ENCODE measurements at places on chromosomes 3 and 15. TPM values are rescaled to one million over a fixed set of nuclear protein-coding genes. Genes with fewer than 3 reads are reported as not detected.

DNA sequence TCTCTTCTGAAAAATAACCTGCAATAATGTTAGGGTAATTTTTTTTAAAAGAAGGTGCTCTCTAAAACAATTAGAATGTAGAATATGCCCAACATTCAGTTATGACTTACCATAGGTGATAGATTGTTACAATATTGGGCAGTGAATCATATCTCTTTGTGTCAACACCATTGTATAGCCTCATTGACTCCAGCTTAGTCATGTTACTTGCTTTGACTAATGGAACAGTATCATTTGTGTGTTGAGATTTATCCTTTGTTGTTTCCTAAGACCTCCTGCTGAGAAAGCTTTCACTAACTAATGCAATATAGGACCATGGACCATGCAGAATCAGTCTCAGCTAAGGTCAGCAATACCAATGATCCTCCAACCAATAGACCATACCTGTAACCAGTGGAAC lies 1106.4 kb downstream of the SI start:
- DNase-seq = no peak

DNA sequence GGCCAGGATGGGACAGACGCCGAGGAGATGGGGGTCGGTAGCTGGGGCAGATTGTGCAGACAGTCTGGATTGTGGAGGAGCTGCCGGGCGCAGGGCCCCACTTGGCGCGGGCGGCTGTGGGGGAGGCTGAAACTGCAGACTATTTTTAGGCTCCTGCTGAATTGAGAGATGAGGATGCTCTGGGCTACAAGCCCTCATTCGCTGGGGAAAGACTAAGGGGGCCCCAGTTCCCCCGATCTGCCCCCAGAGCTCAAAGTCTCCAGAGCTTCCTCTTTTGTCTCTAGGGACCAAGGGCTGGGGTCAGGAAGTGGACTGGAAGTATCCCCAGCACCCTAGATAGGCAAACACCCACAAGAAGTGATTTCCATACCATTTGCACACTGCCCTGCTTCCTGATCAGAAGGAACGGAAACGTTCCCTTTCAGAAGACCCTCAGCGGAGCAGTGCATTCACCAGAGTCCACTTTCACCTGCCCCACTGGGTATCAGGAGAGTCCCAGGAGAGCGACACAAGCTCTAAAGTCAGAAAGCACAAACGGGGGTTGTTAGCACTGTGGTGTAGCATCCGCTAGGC lies 29.7 kb downstream of the SEMA7A start:
- no peak for DNase-seq

DNA sequence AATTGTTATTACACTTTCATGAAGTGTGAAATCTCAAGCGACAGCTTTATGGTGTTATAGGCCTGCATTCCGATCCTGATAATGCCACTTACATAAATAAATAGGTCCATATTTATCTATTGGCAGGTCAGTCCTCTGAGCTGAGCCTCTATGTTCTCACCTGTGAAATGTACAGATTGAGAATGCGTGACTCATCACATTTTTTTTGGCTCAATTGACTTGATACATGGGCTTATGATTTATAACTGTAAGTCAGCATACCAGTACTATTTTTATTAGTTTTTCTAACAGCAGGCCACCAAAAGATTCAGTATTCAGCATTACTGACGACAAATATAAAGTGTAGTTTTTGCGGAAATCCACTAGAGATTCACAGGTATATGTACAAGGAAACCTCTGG lies 344.4 kb downstream of the ROBO1 start:
- no peak for DNase-seq

DNA sequence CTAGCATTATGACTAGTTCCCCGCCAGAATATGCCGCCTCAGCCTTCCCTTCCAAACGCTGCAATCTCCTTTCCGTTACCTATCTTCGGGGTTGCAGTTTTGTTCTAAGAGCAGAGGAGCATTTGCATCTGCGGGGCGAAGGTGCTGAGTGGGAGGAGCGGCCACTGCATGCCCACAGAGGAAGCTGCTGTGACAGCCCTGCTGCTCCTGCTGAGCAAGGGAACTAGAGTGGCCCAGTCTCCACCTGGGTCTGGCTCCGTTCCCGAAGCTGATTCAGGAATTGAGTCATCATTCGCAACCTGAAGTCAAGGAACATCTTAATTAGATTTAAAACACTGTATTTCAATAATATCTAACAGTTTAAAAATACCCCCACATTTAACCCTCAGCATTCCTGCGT lies 98.2 kb upstream of the TJP1 start:
- DNase-seq = no peak

- DNase-seq = peak; percentile 53
Observed at GRCh38 chr3:4290272-4290893, 12.8 kb upstream of the SETMAR start.

DNA sequence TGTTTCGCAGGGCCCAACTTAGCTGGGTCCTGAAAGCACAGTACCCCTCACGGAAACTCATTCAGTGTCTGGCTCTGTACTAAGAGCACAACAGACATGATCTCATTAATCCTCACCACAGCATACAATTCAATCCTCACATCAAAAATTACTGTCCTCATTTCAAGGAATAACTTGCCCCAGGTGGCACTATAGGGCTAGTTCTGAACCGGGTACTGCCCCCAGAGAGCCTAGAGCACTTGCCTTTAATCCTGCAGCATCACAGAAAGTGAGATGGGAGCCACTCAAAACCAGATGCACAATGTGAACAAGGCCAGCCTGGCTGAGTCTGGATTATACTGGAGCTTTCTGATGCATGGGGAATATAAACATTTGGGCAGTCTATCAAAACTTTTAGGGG lies 122.6 kb downstream of the OSBPL10 start:
- DNase-seq = peak; percentile 18

- DNase-seq = peak; percentile 37
Observed at GRCh38 chr3:159077860-159078259, 276.0 kb downstream of the MFSD1 start.

GRCh38 chr15:74337607-74338211 lies 29.7 kb downstream of the CYP11A1 start:
- DNase-seq = no peak

DNA sequence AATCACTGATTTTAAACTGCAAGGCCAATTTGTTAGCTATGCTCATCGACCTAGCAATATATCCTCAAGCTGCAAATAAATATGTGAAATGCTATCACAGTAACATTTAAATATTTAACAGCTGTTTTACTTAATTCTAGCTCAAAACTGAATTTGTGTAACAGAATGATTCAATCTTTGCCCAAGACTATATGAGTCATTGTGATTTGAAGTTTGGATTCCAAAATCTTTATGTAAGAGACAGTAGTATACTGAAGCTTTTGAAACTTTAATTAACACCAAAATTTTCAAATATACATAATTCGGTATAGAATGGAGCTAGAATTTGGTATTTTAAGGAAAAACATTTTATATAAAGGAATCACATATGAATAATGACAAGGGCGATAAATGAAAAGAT lies 603.0 kb upstream of the ROBO2 start:
- DNase-seq = no peak

DNA sequence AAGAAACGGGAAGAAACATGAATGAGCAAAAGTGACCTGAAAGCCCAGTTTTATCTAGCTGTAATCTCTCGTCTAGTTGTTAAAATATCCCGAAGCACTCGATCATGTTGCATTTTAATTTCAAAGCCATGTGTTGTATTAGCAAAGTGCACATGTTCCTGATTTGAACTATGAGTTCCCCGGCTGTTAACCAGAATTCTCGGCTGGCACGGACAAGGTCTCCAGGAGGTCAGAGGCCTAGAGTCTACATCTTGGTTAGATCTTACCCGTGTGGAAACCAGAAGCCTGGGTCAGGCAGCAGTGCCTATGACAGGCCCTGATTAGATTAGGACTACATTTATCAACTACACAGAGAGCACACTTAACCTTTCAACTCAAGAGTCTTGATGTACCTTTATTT lies 195.8 kb downstream of the CDIN1 start:
- DNase-seq = no peak

DNA sequence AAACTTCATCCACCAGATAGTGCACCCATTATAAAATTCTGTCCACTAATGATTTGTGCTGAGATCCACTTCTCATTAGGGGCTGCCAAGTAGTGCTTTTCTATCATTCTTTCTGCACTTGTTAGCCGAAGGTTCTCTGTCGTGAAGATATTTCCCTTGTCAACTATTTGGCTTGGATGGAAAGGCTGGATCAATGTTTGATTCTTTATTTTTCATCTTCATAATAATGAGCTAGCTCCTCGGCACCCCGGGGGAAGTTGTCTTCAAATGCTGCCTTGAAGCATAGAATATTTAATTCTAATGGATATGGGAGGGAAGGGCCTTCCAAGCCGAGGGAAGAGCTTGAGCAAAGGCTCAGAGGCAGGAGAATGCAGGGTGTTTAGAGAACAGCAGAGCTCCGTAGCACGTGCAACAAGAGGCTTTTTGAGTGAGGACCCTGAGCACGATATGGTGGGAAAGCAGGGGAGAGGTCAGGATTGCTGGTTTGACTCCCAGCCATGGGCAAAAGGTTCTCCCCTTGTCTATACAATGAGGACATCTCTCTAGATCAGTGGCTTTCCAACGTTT lies 16.3 kb upstream of the MUC20 start:
- no peak for DNase-seq

DNA sequence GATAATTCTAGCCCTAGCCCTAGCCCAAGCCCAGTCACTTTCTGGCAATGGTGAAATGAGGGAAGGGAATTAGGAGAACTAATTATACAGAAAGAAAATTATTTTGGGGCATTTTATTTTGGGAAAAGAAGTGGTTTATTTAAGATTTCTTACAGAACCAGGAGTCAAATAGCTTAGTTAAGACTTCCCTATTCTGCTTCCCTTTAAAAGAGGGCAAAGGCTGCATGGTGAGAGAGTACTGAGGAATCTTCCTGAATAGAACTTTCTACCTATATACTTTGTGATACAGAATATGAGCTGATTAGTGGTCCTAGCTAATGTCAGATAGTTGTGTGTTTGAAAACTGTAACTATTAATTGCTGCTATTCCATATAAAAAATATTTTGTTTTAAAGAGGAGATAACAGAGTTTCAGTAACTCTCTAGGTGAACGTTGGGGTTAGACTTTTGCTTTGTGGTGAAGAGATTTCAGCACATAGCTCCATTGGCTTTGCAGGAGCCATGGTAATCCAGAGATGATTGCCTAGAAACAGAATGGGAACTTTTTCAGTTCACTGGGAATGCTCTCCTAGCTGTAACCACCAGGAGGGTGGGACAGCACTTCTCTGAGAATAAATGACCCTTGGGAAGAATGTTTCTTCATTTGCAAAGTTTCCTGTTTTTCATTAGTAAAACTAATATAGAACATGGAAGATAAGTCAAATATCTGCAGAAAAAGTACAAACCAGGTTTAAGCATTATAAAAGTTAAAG lies 5.3 kb upstream of the GCSAM start:
- no peak for DNase-seq

DNA sequence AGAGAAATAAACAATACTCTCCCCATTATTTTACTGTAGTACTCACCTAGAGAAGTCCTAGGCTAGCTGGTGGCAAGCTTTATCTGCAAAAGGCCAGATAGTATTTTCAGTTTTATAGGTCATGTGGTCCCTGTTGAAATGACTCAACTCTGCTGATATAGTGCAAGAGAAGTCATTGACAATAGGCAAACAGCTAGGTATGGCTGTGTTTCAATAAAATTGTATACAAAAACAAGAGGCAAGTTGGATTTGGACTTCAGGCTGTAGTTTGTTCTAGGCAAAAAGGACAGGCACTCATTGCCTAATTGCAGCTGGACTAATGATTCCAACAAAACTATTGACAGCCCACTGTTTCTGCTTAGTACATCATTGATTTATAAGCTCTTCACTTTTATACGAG lies 328.0 kb upstream of the PDZRN3 start:
- DNase-seq = no peak

DNA sequence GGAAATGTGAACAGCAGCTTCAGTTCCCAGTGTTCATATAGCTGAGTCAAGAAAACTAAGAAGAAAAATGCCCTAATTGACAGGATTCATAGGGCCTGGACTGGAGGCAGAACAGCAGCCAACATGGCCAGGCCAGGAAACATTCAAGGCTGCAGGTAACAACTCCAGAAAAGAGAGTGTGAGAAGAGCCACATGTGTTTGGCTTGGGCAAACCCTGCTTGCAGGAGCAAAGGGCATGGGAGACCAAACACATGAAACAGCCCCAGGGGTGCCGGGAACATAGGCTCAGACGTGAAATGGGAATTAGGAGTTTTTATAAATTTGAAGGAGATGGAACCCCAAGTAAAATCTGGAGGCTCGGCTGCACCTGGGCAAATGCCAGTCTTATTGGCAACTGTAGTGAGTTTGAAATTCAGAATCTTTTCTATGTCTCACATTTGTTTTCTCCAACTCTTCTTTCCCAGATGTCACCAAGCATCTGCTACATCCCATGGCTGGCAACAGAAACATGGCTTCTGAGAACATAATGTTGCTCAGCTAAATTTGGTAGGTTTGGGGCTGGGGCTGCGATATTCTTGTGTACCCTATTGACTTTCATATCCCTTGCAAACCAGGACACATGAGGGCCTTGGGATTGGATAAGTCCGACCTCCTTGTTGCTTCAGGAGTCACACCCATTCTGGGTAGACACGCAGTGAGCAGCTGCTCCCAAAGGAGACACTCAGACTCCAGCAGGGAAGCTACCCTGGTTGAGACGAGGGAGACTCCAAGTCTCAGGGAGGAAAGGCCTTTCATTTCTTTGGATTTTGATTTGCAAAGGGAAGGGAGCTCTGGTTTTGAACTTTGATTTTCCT lies 98.9 kb upstream of the CLSTN2 start:
- DNase-seq = peak; percentile 76

DNA sequence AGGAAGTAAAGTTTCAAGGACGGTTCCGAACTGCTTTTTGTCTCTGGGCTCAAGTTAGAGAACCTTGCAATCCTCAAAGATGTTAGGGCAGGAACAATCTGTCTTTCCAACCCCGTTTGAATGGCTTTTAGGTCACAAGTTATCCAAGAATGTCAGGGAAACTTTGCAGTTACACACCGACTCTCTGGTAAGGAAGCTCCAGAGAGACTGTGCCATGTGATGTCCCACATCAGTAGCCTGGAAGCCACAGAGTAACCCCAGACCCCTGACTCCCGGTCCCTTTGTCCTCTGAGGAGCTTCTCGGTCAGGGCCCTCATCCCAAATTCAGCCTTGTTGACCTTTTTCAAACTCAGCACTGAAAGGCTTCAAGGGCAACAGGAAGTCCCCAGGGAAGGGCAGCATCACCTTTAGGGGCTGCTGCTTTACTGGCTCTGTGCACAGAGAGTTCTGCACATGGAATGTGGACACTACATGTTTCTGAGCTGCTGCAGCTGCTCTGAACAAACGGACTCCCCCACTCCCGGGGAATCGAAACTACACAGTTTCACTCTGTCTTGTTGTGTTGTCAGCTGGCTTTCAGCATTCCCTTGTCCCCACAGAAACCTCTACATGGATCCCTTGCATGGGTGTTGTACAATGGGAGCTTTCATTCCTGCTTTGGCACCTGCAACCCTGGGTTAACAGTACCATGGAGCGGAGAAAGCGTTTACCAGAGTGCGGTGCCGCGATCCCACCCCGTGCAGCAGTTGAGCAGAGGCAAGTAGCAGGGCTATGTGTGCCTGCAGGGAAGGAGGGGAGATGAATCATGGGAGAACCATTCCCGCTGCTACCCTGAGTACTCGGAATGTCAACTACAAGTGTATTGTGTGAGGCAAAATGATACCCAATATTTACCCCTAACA lies 408.2 kb upstream of the THBS1 start:
- peak; percentile 99 for DNase-seq

- no peak for DNase-seq
Observed at GRCh38 chr3:128221328-128221727, 68.0 kb downstream of the EEFSEC start.

TSEN2 gene
- total RNA-seq = 25.3 TPM

ETFA gene
- 120 TPM for total RNA-seq

CKMT1A gene
- not detected for total RNA-seq

GOLGA6D gene
- not detected for total RNA-seq

SIDT1 gene
- total RNA-seq = not detected

TMEM207 gene
- not detected for total RNA-seq

ISG20 gene
- total RNA-seq = 0.29 TPM

MGA gene
- 21.4 TPM for total RNA-seq

SLC24A1 gene
- 3.4 TPM for total RNA-seq

All from myocyte (in vitro differentiated cells).